GM06990 (cell line): ENCODE measurements at places on chromosomes 2 and 18.

GRCh38 chr2:171191021-171191420 is 30.3 kb upstream of the TLK1 start:
- no peak for DNase-seq

DNA sequence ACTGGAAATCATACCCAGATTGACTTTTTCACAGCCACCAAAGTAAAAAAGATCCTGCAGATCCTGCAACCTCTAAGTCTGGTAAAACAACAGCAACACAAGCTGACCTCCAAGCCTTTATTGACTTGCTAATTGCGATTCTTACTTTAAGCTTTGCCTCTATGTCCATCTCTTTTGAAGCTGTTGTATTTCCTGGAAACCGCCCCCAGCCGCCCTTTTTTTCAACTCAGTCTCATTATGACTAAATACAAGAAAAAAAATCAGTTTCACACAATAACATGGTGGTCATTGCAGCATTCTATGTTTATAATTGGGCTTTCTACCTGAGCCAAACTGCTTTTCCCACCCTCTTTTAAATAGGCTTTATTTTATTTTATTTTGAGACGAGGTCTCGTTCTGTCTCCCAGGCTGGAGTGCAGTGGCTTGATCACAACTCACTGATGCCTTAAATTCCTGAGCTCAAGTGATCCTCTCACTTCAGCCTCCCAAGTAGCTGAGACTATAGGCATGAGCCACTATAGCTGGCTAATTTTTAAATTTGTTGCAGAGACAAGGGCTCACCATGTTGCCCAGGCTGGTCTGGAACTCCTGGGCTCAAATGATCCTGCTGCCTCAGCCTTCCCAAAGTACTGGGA is 76.2 kb downstream of the MOGAT1 start:
- DNase-seq: peak; percentile 36

- DNase-seq: no peak
These were observed 580 bp downstream of the TMEM163 start for GRCh38 chr2:134718023-134718816.

GRCh38 chr18:50696436-50696835 is 123.4 kb downstream of the MRO start:
- peak; percentile 9 for DNase-seq

DNA sequence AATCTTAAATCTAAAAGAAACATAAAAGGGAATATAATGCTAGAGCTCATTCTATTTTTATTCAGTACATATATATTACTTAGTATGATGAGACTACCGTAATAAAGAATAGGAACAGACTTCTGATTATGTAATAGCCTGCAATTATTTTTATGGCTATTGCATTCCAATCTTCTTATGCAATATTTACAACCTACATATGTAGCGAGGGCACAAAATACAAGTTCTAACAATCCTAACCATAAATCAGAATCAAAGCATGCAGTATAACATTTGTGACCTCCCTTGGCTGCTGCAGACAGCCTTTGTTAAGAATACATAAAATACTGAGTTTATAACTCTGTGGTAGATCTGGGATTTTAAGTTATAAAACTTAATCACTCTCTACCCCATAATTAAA is 177.6 kb downstream of the BABAM2 start:
- no peak for DNase-seq

DNA sequence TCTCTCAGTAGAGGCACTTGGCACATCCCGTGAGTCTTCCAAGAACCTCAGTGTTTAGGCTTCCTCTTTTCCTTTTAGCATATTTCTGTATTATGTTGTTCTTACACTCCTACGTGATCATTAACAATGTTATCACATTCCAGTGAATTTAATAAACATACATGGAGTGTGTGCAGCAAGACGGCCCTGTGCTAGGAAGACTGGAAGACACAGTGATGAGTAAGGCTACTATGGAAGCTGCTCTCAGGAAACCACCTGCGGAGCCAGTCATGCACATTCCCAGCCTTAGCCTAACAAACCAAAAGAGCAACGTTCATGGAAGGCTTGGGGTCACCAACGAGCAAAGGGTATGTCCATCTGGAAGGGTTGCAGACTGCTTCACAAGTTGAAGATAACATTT is 103.4 kb downstream of the ETAA1 start:
- DNase-seq: no peak

- DNase-seq: no peak
These were observed 527.6 kb upstream of the ID2 start for GRCh38 chr2:8154270-8154669.

GRCh38 chr2:204958371-204958770 is 413.1 kb downstream of the PARD3B start:
- DNase-seq: no peak

GRCh38 chr18:12722731-12723130 is 19.9 kb downstream of the PSMG2 start:
- DNase-seq: no peak

GRCh38 chr2:72423756-72424155 is 276.1 kb upstream of the CYP26B1 start:
- no peak for DNase-seq

- no peak for DNase-seq
These were observed 266.3 kb downstream of the DYSF start for GRCh38 chr2:71719520-71720282.

GRCh38 chr18:43570593-43570992 is 293.3 kb upstream of the SYT4 start:
- no peak for DNase-seq

GRCh38 chr2:4693266-4693665 is 989.9 kb downstream of the DCDC2C start:
- no peak for DNase-seq

DNA sequence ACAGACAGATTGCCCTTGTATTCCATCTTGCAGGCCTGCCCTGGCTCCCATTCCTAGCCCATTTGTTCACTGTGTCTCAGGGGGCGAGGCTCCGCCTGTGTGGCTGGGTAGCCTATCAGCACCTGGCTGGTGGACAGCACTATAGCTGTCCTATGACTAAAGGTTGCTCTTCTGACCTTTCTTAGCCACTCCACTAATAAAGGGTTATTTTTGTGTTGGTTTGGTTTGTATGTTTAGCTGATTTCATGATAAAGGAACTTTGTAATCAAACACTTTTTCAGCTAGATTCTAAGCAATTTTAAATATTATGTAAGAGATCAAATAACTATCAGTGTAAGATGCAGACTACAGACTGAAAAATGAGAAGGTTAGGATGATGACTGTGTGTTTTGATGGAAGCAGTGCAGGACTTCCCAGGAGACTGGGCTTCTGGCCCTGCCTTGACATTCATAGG is 72.2 kb downstream of the CRIM1 start:
- no peak for DNase-seq

DNA sequence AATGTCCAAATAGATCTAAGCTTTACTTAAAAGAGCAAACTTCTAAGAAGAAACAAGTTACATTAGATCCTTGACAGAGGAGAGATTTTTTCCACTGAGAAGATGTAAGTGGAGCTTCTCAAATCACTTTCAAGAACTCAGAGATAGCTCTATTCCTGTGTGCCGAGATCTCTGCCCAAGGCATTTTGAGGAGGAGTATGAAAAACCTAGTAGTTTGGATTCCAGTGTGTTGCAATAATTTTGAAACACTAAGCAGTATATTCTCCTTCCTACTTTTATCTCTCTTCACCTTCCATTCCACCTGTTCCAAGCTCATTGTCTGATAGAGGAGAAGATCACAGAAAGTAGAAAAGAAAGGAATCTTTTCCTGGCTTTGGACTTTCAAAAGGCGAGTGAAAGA is 192.0 kb upstream of the TANK start:
- no peak for DNase-seq
